Hypothalamus (tissue), 51 donors: ENCODE measurements at places on chromosomes 4 and X.

DNA sequence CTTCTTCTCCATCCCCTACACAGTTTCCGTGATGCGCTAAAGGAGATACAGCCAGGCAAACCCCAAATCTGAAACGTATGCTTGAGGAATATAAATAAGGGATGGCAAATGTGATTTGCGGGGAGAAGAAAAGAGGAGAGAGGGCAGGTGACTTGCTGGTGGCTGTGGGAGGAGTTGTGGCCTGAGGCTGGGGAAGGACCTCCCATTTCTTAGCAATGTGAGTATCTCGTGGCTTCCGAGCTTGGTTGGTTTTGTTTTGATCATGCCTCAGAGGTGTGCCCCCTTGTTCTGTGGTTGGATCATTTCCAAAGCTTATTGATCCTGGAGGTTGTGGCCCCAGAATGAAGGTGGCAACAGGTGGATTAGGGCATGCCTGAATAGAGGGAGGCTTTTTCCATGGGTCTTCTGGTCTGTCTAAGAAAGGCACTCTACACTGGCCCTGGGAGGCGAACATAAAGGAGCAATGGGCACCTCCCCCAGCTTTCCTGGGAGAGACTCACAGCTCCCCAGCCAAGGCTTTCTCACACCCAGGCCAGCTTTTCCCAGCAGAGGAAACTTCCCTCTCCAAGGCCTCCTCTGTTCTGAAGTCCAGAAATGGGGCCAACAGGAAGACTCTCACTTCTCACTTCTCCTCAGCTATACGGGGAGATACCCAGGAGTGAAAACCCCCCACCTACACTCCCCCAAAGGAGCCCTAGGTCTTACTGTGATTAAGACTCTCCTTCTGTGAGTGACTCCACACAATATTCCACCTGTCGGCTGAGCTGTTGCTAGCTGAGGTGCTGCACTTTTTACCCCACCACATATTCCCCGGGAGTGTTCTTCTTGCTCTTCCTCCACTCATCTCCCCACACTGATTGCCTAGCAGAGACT lies 40.0 kb downstream of the C4orf51 start:
- no peak for DNase-seq

- no peak for DNase-seq
These were observed 65.0 kb downstream of the COQ2 start for GRCh38 chr4:83219344-83220331.

DNA sequence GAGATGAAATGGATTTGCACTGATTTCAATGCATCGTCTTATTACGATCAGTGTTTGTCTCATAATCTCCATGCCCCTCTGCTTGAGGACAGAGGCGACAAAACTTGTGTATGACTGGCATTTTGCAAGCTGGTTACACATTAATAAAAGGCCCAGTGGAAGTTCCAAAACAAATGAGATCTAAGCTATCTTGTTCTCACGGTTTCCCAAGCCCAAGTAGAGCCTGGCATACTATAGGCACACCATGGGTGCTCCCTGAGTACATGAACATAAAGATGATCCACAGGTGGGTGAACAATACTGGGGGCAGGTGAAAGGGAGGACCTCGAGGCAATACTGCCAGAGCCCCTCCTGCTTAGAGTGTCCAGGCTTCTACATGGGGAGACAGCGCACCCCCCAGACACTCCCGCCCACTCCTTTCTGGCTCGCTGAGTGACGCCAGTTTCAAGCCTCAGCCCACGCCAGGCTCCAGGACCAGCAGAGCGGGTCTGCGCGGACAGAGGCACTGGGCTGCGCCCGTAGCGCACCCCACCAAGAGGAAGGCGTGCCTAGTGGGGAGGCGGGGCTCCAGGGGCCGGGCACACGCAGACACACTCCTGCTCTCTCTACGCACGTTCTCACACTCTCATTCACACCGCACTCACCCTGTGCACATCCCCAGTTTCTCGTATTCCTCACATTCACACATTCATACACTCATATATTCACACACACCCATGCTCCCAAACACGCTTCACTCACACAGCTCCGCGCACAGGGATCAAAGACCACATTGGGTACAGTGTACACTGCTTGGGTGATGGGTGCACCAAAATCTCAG lies 8.9 kb upstream of the GSX2 start:
- no peak for DNase-seq

- no peak for DNase-seq
These were observed 15.6 kb downstream of the SRPX start for GRCh38 chrX:38205039-38205438.

- no peak for DNase-seq
These were observed 35.8 kb downstream of the ATXN3L start for GRCh38 chrX:13283950-13284546.

DNA sequence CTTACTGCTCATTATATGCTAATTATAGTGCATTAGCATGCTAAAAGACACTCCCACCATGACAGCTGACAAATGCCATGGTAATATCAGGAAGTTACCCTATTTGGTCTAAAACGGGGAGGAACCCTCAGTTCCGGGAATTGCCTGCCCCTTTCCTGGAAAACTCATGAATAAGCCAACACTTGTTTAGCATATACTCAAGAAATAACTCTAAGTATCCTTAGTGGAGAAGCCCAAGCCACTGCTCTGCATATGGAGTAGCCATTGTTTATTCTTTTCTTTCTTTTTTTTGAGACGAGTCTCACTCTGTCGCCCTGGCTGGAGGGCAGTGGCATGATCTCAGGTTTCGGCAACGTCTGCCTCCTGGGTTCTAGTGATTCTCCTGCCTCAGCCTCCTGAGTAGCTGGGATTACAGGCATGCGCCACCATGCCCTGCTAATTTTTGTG lies 15.5 kb downstream of the NUDT6 start:
- no peak for DNase-seq

DNA sequence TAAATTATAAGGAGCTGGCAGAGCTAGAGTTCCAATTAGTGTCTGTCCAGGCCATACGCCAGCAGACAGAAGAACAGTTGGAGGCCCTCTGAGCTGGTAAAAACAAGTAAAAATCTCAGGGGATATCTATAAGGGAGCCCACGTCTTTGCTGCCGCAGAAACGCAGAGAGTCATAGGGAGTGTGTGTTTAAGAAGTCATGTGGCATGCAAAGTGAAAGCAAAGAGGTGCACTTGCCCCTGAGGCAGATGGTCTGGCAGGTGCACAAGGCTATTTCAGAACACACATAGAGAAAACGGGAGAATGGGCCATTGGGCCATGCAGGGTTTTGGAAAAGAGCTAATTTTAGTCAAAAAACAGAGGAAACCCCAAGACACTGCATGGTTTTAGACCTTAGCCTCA lies 92.7 kb downstream of the NAP1L3 start:
- DNase-seq = no peak

DNA sequence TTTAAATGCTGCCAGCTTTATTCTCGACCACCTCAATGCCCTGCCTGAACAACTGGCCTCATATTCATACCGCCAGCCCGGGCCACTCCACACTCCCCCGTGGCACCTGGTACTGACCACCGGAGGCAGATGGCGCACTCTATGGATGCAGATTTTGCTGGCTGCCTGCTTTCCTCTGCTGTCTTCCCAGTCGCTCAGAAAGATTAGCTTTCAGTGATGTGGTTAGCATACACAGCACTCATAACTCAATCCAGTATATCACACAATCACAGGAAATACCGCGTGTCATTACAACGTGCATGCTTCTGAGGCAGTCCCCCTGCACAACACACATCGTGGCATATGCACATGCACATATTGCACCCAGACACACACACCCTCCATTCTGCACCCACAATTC lies 147.2 kb upstream of the BCOR start:
- no peak for DNase-seq

- no peak for DNase-seq
These were observed 4.2 kb downstream of the MYOZ2 start for GRCh38 chr4:119139822-119140252.

GRCh38 chr4:34158878-34159277 lies 2085.4 kb downstream of the ARAP2 start:
- no peak for DNase-seq

DNA sequence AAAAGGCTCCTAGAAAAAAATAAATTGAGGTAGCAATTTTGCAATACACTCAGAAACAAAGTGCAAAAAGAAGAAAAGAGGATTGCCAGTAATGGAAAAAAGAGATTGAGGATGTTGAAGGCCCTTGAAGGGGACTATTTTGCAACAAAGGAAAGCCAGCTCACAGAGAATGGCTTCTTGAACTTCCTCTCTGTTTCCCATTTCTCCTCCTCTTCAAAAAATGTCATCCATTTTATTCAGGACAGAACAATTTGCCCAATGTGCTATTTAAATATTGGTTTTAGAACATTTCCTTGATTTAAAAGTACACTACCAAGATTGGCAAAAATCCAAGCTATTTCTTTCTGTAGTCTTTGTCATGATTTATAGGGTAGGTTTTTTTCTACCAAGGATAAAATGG lies 60.2 kb downstream of the GASK1B start:
- no peak for DNase-seq

DNA sequence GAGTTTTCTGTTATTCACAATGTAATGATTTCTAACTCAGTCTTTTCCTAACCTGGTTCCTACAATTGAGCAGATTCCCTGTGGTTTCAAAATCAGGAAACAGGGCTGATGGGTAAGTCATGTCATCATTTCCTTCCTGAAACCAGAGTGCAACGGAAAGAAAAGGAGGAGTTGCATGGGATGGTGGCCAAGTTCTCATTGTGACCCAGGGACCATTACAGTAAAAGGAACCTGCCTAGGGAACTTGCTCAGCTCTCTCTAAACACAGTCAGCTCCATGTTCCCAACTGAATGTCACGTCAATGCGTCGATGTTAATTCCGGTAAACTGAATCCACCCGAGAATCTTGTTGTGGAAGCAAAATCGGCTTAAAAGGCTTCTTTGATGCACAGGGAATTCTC lies 51.2 kb downstream of the LGI2 start:
- no peak for DNase-seq
